ENCODE measurements at places on chromosomes 7 and 10.

DNA sequence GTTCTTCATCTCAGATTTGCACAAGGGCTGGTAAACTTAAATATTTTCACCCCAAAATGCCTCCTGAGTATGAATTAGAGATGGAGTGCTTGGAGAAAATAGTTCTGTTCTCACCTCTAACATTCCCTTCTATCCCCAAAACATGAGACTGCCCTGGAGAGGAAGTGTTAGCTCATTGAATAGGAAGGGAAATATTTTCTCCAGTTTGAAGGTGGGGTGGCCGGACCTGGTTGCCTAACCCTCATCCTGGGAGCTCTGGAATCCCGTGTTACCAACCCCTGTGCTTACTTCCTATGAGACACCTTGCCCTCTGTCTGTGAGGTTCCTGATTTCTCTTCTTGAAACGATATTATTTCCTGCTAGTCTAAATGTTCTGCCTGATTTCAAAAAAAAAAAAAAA, 779 bp downstream of the IFIT2 start:
- peak; percentile 22 for DNase-seq

DNA sequence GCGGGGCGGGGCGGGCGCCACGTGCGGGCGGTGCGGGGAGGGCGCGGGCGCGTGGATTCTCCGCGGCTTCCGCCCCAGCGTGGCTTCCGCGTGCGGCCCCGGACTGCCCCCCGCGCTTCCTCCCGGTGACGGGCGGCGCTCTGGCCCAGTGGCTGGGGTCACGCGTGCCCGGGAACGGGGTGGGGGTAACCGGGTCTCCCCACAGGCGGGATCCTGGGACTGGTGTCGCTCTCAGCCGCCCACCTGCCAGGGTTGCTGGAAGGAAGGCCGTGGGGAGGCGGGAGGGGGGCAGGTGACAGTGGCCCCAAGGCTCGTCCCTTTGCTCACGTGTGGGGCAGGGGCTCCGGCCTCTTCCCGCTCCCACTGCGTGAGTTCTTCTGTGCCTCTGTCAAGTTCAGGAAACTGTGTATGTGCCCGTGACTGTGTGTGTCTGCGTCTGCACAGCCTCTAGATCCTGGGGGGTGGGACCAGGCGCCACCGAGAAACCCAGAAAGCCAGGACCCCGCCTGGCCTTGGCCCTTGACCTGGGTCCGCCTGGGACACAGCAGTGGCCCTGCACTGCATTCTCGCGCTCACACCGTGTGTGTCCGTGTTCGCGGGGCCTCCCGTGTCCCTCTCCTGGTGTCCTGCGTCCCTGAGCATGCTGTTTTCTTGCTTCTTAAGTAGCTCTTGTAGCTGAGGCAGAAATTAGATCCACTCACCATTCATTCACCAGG, 919 bp downstream of the MAFK start:
- peak; percentile 23 for DNase-seq

- DNase-seq: no peak
These were observed 490.8 kb downstream of the KCNMA1 start for GRCh38 chr10:77146712-77147336.

DNA sequence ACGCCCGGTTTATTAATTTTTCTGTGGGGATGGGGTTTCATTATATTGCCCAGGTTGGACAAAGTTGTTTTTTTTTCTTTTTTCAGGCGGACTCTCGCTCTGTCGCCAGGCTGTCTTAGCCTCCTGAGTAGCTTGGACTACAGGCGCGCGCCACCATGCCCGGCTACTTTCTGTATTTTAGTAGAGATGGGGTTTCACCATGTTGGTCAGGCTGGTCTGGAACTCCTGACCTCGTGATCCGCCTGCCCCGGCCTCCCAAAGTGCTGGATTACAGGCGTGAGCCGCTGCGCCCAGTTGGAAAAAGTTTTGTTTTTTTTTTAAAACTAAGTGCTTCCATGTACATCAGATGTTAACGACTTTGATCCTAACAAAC, 542 bp upstream of the ZNF394 start:
- DNase-seq: no peak

DNA sequence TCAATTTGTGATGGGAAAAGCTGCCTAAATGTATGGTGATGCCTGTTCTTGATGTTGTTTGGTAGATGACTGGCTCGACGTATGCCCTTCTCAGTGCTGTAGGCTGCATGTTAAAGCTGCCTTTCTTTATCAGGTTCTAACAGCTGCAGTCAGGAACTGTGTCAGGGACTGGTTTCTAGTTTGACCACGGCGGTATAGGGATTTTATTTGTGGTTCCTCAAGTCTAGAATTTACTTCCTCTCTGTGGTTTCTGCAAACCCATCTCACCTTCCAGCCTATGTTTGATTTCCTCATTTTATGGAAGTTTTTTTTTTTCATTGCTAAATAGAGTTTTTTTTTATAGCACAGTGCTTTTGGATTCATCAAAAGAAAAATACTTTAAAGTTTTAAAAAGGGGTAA, 26.5 kb downstream of the LMTK2 start:
- peak; percentile 11 for DNase-seq

GRCh38 chr7:1144269-1144771, 15.7 kb downstream of the ZFAND2A start:
- DNase-seq: peak; percentile 49

GRCh38 chr7:112110175-112110574, 96.0 kb downstream of the DOCK4 start:
- DNase-seq: no peak

GRCh38 chr10:118758449-118758848, 3.7 kb upstream of the CACUL1 start:
- DNase-seq: no peak

- peak; percentile 81 for DNase-seq
These were observed 202.1 kb downstream of the TNS3 start for GRCh38 chr7:47379629-47380324.

- no peak for DNase-seq
These were observed 334.7 kb downstream of the ANKRD7 start for GRCh38 chr7:118559207-118559606.

DNA sequence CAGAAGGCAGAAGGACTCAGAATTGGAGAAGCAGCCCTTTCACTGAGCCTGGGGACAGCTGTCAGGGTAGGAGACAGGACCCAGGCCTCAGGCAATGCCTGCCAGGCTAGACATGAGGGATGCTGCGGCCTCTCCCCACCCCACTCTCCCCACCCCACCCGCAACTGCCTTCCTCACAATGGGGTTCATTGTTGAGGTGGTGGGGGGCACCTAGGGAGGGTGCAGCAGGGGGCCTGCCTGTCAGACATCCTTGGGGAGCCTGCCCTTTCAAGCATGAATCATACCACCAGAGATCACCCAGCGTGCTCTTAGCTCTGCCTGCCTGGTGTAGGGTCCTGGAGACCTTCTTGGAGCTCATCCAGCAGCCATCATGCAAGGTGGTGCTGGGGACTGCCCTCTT, at the start of gene C10orf62:
Gene C10orf62, plus strand, starts transcription at position 243 of the 400 bp plus-strand sequence. CDS start 177 bp downstream, outside the sequence.
- no peak for DNase-seq

- DNase-seq: no peak
These were observed 33.4 kb downstream of the IQUB start for GRCh38 chr7:123500878-123501489.

GRCh38 chr10:124763267-124763666, 19.1 kb upstream of the FAM53B start:
- no peak for DNase-seq

- no peak for DNase-seq
These were observed 188.3 kb downstream of the DGKB start for GRCh38 chr7:14714161-14714728.
